Temporal lobe (tissue), 4 donors: ENCODE measurements at places on chromosomes 16 and 17. TPM values are rescaled to one million over a fixed set of nuclear protein-coding genes. Genes with fewer than 3 reads are reported as not detected.

SPSB3 gene
- total RNA-seq, result 43.0 TPM

KRT15 gene
- total RNA-seq, result 0.25 TPM

TEKT3 gene
- total RNA-seq, result 0.49 TPM

RNU2-1 gene
- not detected for total RNA-seq

RRAD gene
- total RNA-seq, result 1.5 TPM

MFAP4 gene
- total RNA-seq, result 2.0 TPM

KRTAP1-1 gene
- not detected for total RNA-seq

TP53TG3B gene
- total RNA-seq, result not detected

TP53TG3C gene
- not detected for total RNA-seq

CIITA gene
- 0.25 TPM for total RNA-seq

MRPL28 gene
- total RNA-seq, result 26.8 TPM

ABCA10 gene
- 2.7 TPM for total RNA-seq
